SK-N-SH treated with all-trans-retinoic acid at 6 μM for 48 hours (cell line): ENCODE measurements at places on chromosomes 4 and X.
A peak's percentile ranks its signal among the peaks of the same experiment; 100 is the strongest.

DNA sequence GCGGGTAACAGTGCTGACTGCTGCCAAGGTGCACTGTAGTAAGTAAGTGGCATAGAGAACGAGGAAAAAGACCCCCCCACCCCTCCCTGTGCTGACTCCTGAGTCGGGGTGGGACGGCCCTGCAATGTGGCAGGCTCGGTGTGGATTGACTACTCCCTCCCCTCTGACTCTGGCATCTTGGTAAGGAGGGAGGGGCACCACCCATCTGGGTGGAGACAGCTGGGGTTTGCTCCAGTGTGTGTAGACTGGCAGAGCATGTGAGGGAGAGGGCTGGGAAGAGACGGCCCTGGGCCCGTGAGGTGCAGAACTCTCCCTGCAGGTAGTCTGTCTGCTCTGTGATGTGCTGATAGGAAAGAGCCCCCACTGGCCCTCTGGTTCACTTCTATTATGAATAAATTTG lies 31.0 kb downstream of the NSG1 start:
- no peak for ATAC-seq

DNA sequence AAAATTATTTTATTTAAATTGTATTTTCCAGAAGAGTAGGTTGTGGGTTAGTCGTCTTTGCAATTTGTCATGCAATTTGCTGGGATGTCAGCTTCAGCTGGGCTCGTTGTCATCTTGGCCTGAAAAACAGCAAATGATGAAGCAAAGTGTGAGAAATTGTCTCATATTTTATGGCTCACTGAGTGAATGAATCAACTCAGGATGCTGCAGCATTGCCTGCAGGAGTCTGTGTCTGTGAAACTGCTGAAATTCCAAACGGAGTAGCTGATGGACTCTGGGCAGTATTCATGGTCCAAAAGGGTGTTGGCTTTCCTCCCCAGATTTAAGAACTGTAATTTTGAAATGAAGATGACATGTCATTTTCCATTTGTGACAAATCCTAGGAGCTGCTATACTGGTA lies 37.2 kb downstream of the CXCL8 start:
- ATAC-seq, result 0 out of 3 replicates have a peak, but pooled peaks have one; percentile 34

DNA sequence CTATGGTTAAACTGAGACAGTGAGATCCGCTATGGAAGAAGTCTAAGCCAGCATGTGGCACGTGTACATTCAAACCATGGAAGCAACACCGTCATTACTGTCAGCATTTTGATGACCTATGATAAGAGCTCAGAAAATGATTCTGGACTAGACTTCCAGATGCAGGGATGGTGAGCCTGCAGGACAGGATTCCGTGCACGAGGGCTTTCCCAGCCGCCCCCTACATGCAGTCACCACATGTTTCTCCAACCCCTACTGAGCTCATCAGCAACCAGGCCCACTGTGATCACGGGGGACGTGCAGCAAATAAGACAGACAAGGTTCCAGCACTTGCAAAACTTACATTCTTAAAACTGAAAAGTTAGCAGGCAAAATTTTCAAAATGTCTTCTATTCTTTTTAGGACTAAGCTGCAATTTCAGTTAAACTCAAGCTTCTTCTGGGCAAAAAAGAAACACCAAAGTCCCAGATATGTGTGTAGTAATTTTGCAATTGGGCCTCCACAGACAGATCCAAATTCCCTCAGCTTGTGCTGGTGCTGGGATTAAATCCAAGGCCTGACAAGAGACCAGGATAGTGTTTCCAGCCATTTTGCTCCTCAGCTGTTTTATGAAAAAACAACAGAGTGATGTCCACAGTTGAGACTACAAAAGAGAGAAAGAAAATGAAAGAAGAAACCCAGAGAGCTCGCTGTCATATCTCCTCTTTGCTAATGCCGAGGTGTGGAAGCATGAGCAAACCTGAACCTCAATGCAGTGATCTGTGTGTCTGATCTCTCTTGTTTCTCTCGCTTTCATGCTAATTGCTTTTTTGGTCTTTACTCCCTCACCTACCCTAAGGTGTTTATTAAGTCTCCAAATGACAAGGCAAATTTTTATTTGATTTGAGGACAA lies 118.2 kb downstream of the AFAP1 start:
- ATAC-seq, result no peak

DNA sequence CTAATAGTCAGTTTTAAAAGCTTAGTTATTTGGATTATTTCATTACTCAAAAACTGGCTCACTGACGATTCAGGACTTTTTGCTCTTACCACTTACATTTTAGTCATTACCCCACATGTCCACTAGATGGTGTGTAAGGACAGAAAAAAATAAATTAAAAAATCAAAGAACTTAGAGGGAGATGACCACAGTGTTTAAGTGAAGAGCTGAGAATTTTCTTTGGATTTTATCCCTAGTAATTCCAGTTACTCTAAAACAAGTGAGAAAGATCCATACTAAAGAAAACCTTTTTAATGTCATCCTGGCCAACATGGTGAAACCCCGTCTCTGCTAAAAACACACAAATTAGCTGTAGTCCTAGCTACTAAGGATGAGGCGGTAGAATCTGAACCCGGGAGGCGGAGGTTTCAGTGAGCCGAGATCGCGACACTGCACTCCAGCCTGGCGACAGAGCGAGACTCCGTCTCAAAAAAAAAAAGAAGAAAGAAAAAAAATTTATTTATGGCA lies 26.4 kb upstream of the TMPRSS11B start:
- ATAC-seq, result peak; percentile 86

DNA sequence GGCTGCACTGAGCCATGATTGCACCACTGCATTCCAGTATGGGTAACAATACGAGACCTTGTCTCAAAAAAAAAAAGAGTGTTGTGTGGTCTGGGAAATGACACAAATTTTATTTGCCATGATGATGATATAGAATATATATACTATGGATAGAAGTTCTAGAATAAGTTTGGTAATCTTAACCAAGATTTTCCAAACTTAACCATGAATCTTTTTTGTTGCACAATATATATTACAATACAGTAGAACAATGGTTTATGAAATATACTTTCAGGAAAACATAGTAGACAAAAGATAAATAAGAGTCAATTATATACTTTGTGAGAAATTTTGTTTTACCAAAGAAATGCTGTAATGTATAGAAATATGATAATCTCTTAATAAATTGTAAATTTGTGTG lies 34.8 kb downstream of the MFSD8 start:
- no peak for ATAC-seq

- ATAC-seq, result peak; percentile 43
These were observed 1.0 kb downstream of the GAB3 start for GRCh38 chrX:154749856-154750255.

- ATAC-seq, result no peak
These were observed 16.3 kb downstream of the C4orf50 start for GRCh38 chr4:6001680-6002491.

DNA sequence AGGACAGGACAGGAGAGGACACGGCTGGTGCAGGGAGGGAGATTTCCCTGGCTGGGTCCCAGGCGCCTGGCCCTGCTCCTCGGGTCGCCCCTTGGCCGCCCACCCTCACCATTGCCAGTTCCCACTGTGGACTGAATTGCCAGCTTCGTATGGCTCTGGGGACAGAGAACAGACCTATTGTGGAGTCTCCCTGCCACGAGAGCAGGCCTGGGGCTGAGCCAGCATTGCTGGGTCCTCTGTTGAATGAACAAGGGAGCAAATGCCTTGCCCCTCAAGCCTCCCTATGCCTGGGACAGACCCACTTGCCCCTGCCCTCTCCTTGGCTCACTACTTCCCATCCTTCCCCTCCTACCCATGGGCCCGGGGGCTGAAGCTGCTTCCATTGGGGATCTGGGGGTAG lies 4.3 kb downstream of the PLXNA3 start:
- no peak for ATAC-seq

DNA sequence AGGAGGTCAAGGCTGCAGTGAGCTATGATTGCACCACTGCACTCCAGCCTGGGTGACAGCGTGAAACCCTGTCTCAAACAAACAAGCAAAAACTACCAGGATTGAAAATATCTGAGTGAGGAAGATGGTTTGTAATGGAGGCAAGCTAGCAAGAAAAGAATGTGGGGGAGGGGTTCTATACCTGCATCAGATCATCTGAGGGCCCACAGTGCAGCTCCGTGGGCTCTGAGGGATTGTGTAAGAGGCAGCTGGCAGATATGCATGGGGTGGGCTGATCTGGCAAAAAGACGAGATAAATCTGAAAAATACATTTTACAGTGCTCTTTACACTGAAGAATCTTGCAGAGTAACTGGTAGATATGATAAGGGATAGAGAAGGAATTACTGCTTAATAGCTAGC lies 28.9 kb upstream of the CHRNA9 start:
- ATAC-seq, result no peak

DNA sequence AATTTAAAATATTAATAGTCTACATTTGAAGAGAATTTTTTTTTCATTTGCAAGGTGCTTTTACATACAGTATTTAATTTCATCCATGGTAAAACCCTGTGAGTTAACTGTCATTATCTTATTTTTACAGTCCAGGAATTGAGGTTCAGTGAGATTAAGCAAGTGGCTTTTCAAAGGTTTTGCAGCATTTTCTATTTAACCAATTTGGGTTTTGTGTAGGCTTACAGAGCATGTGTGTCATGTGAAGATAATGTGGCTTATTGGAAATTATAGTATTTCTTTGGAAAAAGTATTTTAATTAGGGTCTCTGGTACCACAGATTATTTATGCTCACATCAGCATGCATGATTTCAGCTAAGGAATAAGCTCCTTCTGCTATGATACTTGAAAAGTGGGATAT lies 4.5 kb downstream of the XK start:
- ATAC-seq, result no peak

DNA sequence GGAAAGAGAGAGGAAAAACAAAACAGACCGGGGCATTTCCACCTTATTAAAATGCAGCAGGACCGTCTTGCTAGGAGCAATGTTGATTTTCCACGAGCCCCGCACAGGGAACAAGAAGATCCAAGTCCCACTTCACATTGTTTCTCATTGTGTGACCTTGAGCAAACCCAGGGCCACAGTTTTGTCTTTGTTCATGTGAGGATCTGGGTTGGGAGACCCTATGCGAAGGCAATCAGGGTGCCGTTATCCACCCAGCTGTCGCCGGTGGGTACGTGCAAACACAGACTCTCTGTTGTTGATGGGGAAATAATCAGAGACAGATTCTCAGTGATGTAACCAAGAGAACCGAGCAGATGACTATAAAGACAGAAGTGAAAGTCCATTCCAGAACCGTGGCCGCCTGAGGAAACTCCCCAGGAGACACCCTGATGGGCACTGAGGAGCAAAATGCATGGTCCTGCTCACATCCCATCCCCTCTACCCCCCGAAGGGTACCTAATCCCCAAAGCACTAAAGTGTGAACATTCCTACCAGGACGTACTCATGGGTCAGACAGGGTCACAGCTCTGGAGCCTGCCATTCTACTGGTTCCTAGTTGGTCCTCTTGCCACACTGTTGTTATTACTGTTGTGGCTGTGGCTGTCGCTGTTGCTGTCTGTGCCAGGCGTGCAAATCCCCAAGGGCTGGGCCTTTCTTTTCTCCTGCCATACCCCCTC lies 102.7 kb upstream of the RBPJ start:
- peak; percentile 7; the same call in 1 of the 3 replicates for ATAC-seq

DNA sequence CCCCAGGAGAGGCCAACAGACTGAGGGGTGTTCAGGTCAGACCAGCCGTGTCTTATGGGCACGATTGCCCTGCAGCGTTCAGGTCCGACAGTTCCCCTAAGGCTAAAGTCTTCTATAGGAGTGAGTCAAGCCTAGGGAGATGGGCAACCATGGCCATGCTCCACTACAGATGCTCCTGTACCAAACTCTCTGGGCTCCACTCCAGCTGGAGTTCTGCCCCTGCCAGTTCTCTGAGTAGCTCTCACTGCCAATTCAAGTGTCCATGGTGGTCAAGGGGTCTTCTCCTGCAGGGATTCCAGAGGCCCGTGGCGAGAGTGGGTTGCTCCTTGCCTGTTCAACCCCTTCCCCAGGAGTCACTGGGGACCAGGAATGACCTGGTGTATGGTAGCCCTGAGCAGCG lies 38.2 kb downstream of the BEX3 start:
- no peak for ATAC-seq

- ATAC-seq, result peak; percentile 90
These were observed 70.0 kb upstream of the TSPAN5 start for GRCh38 chr4:98728433-98728832.

DNA sequence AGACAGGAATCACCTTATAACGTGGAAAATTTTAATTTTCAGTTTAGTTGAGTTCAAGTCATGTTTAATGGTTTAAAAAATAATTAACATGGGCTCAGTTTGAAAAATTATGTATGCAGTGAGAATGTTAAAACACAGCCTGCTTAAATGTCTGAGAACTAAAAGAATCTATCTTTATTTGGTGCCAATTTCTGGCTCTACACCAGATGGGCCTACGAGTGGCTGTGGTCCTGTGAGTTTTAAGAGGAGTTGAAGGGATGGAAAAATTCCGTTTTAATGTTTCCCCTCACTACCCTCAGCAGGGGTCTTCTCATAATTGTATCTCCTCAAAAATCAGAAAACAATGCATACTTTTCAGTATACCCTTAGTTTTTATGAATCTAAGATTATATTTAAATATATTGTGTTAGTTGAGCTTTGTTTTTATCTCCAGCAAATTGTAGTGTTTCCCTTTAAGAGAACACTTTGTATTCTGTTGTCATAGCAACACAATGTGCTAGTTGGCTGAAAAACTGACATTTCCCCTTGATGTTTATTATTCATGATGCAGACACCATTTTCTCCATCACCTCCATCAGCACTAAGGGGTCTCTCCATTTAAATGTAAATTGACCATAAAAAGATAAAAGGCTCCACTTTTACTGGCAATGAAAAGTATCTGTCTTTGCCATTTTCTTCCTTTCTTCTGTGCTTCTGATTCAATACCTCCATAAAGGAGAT lies 393.5 kb upstream of the GRIA3 start:
- no peak for ATAC-seq

- no peak for ATAC-seq
These were observed 188.4 kb upstream of the MBNL3 start for GRCh38 chrX:132677233-132677716.

DNA sequence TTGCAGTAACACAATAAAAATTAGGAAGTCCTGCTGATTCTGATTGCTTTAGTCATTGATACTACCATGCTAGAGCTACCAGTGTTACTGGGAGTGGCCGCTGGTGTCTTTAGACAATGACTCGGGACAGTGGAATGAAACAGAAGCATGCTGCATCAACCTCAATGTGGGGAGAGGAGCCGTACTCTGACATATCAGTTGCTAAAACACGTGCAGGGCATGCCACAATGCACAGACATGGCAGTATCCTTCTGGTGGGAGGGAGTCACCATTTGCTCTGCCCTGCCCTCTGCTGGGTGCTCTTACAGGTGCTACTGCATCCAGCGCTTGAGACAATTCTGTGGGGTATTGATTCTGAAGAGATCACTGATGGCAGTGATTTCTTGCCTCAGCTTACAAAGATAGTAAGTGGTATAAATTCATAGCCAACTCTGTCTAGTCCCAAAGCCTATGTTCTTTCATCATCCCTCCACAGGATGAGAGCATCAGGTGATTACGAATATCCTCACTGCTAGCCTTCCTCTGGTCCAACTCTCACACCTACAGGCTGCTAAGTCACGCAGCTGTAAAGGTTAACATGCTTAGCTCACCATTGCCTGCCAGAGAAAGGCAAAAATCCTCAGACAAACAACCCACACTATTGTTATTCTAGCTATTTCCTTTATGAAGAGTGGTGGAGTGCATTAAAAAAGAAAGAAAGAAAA lies 43.7 kb downstream of the NSG1 start:
- peak; percentile 97 for ATAC-seq

- no peak for ATAC-seq
These were observed 17.7 kb downstream of the EFNB1 start for GRCh38 chrX:68846536-68846935.
